ENCODE measurements at places on chromosomes 7 and 10.

GRCh38 chr10:99429517-99430095, 818 bp downstream of the GOT1 start:
- DNase-seq, result no peak

- DNase-seq, result no peak
Observed at GRCh38 chr10:36634916-36635315, 490.5 kb upstream of the ANKRD30A start.

GRCh38 chr7:151518105-151518946, 1.4 kb downstream of the RHEB start:
- no peak for DNase-seq

DNA sequence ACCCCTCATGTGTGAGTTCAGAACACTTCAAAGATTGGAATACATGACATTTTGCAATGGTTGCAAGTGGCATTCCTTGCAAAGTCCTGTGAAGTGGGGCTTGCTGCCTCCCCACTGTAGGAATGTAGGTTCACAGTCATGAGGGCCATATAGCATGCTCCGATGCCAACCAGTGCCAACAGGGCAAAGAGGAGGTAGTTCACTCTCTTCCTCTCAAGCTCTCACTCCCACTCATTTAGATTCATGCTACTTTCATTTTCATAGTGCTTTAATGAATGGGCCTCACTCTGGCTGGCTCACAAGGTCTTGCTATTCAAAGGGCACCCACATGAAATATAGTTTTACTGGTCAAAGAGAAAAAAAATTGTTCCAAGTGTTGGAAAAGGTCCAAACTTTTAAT, 169.9 kb upstream of the AOAH start:
- DNase-seq, result no peak

- no peak for DNase-seq
Observed at GRCh38 chr10:14185316-14186045, 145.2 kb downstream of the FRMD4A start.

- no peak for DNase-seq
Observed at GRCh38 chr7:71389976-71390375, 258.0 kb downstream of the GALNT17 start.

DNA sequence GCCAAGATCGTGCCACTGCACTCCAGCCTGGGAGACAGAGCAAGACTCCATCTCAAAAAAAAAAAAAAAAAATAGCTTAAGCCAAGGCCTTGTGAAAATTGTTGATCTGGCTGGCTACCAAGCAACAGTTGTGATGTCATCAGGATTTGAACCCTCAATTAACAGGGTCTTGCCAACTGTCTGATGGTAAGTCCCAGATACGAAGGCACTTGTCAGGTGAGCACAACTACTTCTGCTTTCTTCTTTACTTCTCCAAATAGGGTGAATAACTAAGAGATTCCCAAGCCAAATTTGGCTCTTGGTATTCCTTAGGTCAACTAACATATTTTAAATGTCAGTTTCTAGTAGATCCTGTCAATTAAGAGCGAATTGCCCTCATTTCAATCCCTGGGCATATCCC, 47.4 kb downstream of the ANKRD61 start:
- DNase-seq, result no peak

DNA sequence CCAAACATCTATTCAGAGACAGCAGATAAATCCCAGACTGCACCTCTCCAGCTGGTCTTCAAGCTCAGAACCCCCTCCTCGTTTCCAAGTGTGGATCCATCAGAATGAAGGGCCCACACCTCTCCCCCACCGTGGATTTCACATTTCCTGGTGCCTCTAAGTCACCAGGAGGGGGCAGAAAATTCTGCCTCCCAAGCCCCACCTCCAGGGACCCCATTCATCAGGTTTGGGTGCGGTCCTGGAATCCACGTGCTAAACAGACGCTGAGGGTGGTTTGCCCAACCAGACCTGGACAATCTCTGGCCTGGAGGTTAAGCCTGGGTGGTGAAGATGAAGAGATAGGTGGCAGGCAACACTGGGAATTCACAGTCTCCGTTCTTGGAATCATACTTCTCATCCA, 92.4 kb downstream of the WDR11 start:
- DNase-seq, result no peak

- DNase-seq, result no peak
Observed at GRCh38 chr10:27995311-27995710, 3.6 kb downstream of the ODAD2 start.

- no peak for DNase-seq
Observed at GRCh38 chr7:80918399-80918798, 452 bp downstream of the SEMA3C start.

GRCh38 chr10:103096130-103096529, 96.9 kb downstream of the NT5C2 start:
- no peak for DNase-seq

GRCh38 chr7:79352323-79352722, 101.1 kb downstream of the MAGI2 start:
- no peak for DNase-seq

GRCh38 chr7:82521906-82522445, 78.4 kb upstream of the CACNA2D1 start:
- no peak for DNase-seq

- no peak for DNase-seq
Observed at GRCh38 chr7:138001529-138002095, at the start of gene CREB3L2. Gene CREB3L2, minus strand, starts transcription at chr7:138002086. Its CDS starts 381 bp downstream, at chr7:138001705.

GRCh38 chr7:28732071-28732869, 225.9 kb downstream of the TRIL start:
- no peak for DNase-seq

GRCh38 chr7:55073051-55073511, 54.3 kb downstream of the EGFR start:
- DNase-seq, result no peak

- no peak for DNase-seq
Observed at GRCh38 chr10:119316729-119317097, 109.3 kb downstream of the GRK5 start.

DNA sequence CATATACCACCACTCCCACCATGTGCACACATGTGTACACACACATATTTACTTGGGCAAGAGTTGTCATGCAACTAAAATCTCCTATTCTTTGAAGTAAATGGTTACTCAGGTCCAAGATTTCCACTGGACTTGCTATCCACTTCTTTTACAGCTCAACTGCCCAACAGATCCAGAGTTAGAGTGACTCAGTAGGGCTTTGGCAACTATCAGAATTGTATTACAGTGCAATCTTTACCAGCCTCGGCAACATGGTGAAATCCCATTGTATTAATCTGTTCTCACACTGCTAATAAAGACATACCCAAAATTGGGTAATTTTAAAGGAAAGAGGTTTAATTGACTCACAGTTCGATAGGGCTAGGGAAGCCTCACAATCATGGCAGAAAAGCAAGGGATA, 51.9 kb upstream of the ABLIM1 start:
- no peak for DNase-seq

- no peak for DNase-seq
Observed at GRCh38 chr10:123009105-123009820, 457 bp downstream of the ACADSB start.

DNA sequence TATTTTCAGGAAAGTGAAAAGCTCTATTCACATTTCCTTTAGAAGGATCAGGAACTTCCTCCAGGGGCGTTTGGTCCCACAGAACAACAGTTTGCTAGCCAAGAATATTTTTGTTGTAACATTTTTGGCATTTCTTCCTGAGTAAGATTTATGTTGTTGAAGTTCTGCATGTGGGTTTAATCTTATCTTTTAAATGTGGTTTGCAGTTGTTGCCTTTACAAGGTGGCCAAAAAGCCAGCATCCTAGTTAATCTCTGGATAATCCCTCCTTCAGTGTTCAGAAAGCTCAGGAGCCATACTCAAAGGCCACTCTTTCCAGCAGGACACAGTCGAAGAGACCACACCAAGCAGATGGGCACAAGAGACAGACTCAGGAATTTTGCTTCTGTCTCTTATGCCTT, 30.0 kb downstream of the SLC26A4 start:
- DNase-seq, result no peak

DNA sequence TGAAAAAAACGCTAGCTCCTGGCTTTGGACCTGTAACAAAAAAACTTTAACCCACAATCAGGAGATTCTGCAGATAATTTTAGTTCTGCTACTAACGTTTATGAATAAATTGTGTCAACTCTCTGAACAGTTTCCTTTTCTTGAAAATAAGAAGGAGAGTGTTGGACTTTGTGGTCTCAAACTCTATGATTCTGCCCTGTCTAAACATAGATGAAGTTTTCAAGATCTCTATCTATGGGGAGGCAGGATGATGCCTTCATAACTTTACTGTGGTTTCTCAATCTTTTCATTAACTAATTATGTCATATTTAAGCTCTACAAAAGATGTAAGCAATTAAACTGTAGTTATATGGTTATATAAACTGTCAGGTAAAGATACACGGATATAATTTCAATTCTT, 162.0 kb downstream of the REEP3 start:
- DNase-seq, result no peak

- DNase-seq, result no peak
Observed at GRCh38 chr10:66176772-66177171, 749.1 kb upstream of the LRRTM3 start.

GRCh38 chr7:139080905-139081304, 28.6 kb downstream of the ZC3HAV1 start:
- DNase-seq, result no peak

Measured in left forelimb (tissue), 1 donor.